Suprapubic skin (tissue), 4 donors: ENCODE measurements at places on chromosomes 13 and 19. TPM values are rescaled to one million over a fixed set of nuclear protein-coding genes. Genes with fewer than 3 reads are reported as not detected.

The FSD1 gene
- total RNA-seq = not detected

The GIPC3 gene
- total RNA-seq = 0.89 TPM

The IRGC gene
- total RNA-seq = not detected

The PIP5K1C gene
- 25.7 TPM for total RNA-seq

- no peaks in the 10 kb centered on the region for H3K36me3 ChIP-seq
- DNase-seq = no peak
- no peaks in the 10 kb centered on the region for H3K27me3 ChIP-seq
- H3K4me1 ChIP-seq = peaks cover 4% of the 10 kb centered on the region
- H3K4me3 ChIP-seq = no peak overlapping the region
- no peak overlapping the region for H3K27ac ChIP-seq
Observed at GRCh38 chr13:43911278-43911677, 31.6 kb downstream of the LACC1 start.

- H3K27me3 ChIP-seq = no peaks in the 10 kb centered on the region
- DNase-seq = no peak
- no peak overlapping the region for H3K4me3 ChIP-seq
- no peak overlapping the region for H3K27ac ChIP-seq
- H3K4me1 ChIP-seq = no peaks in the 10 kb centered on the region
- no peaks in the 10 kb centered on the region for H3K36me3 ChIP-seq
Observed at GRCh38 chr19:7363225-7363624, 14.5 kb downstream of the ARHGEF18 start.

- no peaks in the 10 kb centered on the region for H3K4me1 ChIP-seq
- no peaks in the 10 kb centered on the region for H3K27me3 ChIP-seq
- H3K27ac ChIP-seq = no peak overlapping the region
- no peak for DNase-seq
Observed at GRCh38 chr13:32610977-32611376, 24.7 kb downstream of the PDS5B start.

- peaks cover 10% of the 10 kb centered on the region for H3K4me1 ChIP-seq
- no peak for DNase-seq
- H3K27ac ChIP-seq = no peak overlapping the region
- no peaks in the 10 kb centered on the region for H3K27me3 ChIP-seq
- no peaks in the 10 kb centered on the region for H3K36me3 ChIP-seq
- H3K4me3 ChIP-seq = no peak overlapping the region
Observed at GRCh38 chr13:48655291-48655690, 1.6 kb downstream of the CYSLTR2 start.

GRCh38 chr19:48053076-48053475 is 9.2 kb upstream of the CABP5 start:
- H3K36me3 ChIP-seq = peaks cover 3% of the 10 kb centered on the region
- H3K27me3 ChIP-seq = no peaks in the 10 kb centered on the region
- no peak overlapping the region for H3K4me3 ChIP-seq
- DNase-seq = no peak
- H3K27ac ChIP-seq = no peak overlapping the region

DNA sequence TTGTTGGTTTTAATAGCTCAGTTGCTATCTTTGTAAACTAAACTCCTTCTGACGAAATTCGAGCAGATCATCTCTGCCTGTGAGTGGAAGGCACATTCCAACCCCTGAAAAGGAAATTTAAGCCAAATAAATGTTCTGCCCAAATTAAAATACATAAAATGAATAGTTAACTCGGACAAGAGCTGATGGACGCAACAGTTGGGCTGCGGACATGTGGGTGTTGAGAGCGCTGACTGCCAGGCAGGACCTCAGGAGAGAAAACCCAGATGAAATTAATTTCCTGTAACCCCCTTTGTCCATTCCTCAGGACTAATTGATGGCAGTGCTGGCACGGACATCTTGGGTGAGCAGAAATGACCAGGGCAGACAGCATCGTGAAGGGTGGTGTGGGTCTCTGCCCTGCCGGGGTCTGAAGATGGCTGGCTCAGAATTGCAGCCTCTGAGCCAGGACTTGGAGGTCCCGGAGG is 86.5 kb downstream of the TSHZ3 start:
- no peak overlapping the region for H3K27ac ChIP-seq
- H3K4me1 ChIP-seq = peaks cover 25% of the 10 kb centered on the region
- H3K36me3 ChIP-seq = no peaks in the 10 kb centered on the region

DNA sequence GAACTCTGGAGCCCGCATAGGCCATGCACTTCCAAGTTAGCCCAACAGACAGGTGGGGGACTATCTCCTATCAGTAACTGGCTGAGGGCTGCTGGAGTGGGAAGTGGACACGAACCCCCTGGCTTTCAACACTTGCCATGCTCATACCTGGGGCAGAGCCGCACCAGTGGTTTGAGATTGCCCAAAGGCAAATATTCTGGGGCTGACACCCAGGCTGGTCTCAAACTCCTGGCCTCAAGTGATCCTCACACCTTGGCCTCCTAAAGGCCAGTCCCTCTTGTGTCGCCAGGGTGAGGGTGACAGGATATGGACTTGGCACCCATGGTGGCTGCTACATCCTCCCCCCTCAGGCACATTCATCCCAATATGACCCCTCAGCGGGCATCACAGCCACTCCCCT is 13.1 kb downstream of the NFKBID start:
- no peaks in the 10 kb centered on the region for H3K4me1 ChIP-seq
- H3K4me3 ChIP-seq = no peak overlapping the region
- H3K36me3 ChIP-seq = peaks cover 41% of the 10 kb centered on the region
- no peaks in the 10 kb centered on the region for H3K27me3 ChIP-seq

DNA sequence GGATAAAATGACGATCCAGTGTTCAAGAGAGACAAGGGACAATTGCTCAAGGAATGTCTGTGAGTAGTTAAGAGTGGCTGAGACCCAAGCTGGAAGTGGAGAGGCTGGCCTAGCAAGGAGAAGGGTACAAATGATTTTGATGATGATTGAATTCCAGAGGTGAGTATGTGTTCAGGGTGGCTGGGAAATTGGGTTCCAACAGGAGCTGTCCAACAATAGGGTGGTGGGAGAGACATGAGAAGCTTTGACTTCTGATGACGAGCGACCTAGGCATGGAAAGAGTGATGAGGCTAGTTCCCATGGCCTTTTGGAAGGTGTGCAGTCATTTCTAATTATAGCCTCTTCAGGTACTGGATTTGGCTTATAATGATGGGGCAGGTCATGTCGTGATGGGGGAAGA is 29.1 kb upstream of the DCLK1 start:
- peaks cover 6% of the 10 kb centered on the region for H3K4me1 ChIP-seq
- no peak overlapping the region for H3K27ac ChIP-seq
- no peaks in the 10 kb centered on the region for H3K36me3 ChIP-seq
- no peak for DNase-seq
- H3K4me3 ChIP-seq = no peak overlapping the region
- H3K27me3 ChIP-seq = no peaks in the 10 kb centered on the region

DNA sequence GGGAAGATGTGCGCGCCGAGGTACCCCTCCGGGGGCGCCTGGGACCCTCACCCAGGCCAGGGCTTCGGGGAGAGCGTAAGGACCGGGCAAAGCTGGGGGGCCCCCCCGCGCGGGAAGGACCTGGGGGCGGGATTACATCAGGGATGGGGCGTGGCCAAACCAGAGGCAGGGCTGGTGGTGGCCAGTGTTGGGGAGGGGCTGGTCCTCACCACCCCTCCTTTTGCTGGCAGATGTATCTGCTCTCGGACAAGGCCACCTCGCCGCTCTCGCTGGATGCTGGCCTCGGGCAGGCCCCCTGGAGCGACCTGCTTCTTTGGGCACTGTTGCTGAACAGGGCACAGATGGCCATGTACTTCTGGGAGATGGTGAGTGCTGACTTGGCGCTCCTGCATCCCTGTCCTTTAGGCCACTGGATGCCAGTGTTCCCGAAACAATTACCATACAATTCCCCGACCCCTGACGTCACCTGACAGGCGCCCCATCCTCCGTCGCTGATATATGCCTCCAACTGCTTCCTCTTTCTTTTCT is 25.3 kb downstream of the TRPM4 start:
- H3K4me3 ChIP-seq = no peak overlapping the region
- DNase-seq = no peak
- no peak overlapping the region for H3K27ac ChIP-seq
- no peaks in the 10 kb centered on the region for H3K27me3 ChIP-seq
- no peaks in the 10 kb centered on the region for H3K4me1 ChIP-seq
- H3K36me3 ChIP-seq = peaks cover 68% of the 10 kb centered on the region

GRCh38 chr13:59144700-59145099 is 1019.0 kb downstream of the DIAPH3 start:
- no peaks in the 10 kb centered on the region for H3K27me3 ChIP-seq
- H3K36me3 ChIP-seq = no peaks in the 10 kb centered on the region
- H3K27ac ChIP-seq = no peak overlapping the region
- H3K4me1 ChIP-seq = no peaks in the 10 kb centered on the region

DNA sequence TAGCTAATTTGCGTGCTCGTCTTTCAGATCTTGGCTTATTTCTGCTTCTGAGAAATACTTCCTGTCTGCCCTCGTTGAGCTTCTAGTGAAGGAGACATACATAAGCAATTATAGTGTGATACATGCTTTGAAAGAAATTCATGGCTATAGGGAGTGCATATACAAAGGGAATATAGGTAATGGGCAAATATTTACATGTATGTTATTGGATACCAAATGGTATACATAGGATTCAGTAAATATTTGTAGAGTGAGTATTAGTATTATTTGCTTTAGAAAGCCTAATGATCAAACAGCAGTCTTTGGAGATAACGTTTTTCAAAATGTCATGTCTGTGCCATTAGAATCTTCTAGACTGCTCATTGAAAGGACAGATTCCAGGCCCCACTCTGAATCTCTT is 5.2 kb downstream of the BRCA2 start:
- H3K27me3 ChIP-seq = no peaks in the 10 kb centered on the region
- no peaks in the 10 kb centered on the region for H3K36me3 ChIP-seq
- H3K4me1 ChIP-seq = peaks cover 11% of the 10 kb centered on the region
- no peak overlapping the region for H3K27ac ChIP-seq
- no peak overlapping the region for H3K4me3 ChIP-seq
- no peak for DNase-seq

GRCh38 chr19:5141850-5142724 is 173.2 kb downstream of the KDM4B start:
- H3K36me3 ChIP-seq = peaks cover 97% of the 10 kb centered on the region
- H3K4me3 ChIP-seq = no peak overlapping the region
- H3K27me3 ChIP-seq = no peaks in the 10 kb centered on the region
- H3K27ac ChIP-seq = no peak overlapping the region
- H3K4me1 ChIP-seq = peaks cover 7% of the 10 kb centered on the region

GRCh38 chr13:94704377-94705080 is 7.8 kb downstream of the SOX21 start:
- peaks cover 18% of the 10 kb centered on the region for H3K4me1 ChIP-seq
- H3K36me3 ChIP-seq = no peaks in the 10 kb centered on the region
- H3K27ac ChIP-seq = no peak overlapping the region
- no peak for DNase-seq
